Forelimb muscle (tissue), 1 donor: ENCODE measurements at places on chromosomes 7 and 10. TPM values are rescaled to one million over a fixed set of nuclear protein-coding genes. Genes with fewer than 3 reads are reported as not detected.

The TCAF2 gene
- 11.7 TPM for polyA plus RNA-seq

The CYP3A7 gene
- 0.24 TPM for polyA plus RNA-seq

The SCIN gene
- polyA plus RNA-seq: 0.34 TPM

The EN2 gene
- 0.71 TPM for polyA plus RNA-seq

DNA sequence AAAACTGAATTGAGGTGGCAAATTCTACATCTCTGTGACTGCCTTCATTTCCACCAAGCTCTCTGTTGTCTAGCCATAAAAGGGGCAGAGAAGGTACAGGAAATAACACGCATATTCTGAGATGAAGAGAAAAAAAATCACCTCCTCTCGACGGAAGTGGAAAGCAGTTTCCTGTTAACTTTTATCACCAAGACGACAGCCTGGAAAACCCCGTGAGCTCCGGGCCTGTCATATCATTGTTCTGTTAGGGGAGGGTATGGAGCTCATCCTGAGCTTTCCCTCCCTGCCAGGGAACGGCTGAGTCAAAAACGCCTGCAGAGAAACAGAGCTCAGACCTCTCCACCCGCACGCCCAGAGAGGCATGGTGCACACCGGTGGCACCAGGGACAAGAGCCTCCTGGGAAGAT is 200.3 kb downstream of the PRPF18 start:
- no peak for DNase-seq

DNA sequence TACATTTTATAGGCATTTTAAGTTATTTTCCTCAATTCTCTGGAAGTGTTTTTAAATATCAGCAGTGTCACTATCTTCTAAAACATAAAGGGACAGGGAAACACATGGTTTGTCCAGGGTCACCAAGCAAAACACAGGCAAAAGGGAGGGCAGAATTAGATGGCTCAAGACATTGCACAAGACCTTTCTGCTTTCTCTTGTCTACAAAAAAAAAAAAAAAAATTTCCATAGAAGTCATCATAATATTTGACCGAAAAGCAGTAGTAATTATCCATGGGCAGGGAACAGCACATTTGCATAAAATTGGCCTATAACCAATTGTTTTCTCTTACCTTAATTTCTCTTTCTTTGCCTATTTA is 703.1 kb upstream of the FZD8 start:
- DNase-seq: no peak

GRCh38 chr10:60778971-60779796 is 906 bp downstream of the CDK1 start:
- DNase-seq: no peak

DNA sequence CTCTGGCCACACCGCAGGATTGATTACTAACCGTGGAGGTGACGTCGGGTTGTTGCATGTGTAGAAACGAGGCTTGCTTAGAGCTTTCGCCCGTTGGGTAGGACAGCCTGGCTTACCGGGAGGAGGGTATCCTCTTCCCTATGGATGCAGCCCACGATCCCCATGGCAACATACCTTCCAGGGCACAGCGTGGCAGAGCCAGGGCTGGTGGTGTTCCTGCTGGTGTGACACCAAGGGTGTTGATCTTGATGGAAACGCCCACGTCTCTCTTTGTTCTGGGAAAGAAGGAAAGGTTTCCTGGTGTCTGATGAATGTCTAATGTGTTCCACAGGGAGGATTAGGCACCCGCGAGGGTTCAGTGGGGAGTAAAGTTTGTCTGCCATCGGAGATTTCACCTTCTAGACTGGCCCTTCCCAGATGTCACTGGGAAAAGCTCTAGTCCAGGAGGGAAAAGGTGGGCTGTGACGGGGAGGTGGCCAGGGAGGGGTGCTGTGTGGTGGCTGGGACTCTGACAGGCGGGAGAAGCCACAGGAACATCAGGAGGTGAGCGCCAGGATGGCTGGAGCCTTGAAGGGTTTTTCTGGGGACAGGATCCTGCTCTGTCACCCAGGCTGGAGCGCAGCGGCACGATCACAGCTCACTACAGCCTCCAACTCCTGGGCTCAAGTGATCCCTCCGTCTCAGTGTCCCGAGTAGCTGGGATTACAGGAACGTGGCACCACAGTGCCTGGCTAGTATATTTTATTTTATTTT is 102.1 kb downstream of the CUX1 start:
- no peak for DNase-seq

DNA sequence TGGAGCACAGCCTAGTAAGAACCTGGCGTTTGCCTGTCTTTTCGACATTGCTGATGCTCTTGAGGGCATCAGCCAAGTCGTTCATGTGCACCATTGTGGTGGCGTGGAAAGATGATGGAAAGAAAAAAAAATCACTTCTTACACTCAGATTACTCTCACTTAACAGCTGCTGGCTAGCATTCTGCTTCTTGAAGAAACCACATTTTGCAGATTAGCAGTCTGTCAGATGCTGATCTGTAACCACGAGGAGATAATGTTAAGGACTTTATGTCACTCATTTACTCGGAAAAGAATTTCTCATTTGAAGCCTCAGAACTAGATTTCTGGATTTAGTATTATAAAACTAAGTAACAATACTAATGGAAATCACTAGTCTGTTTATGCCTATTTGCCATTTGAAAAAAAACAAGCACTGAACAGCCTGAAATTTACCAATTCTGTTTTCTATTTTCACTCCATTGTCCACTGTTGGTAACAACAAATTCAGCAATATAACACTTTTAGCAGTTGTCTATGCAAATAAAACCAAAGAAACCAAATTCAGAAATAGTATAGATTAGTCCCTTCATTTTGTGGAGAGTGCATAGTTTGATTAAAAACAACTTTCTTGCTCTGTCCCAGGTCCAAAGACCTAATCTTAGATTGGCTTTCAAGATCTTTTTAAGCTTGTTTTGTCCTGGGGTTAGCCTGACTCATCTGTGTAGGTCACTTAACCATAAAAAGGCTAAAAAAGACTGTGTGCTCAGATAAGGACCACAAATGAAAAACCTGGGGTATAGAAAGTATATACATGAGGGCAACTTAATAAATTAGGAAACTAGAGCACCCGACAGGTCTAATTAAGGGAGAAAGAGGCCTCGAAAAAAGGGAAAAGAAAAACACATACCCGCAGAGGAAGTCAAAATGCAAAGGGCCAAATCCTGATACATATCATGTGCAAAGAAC is 67.5 kb downstream of the NT5C2 start:
- DNase-seq: no peak

DNA sequence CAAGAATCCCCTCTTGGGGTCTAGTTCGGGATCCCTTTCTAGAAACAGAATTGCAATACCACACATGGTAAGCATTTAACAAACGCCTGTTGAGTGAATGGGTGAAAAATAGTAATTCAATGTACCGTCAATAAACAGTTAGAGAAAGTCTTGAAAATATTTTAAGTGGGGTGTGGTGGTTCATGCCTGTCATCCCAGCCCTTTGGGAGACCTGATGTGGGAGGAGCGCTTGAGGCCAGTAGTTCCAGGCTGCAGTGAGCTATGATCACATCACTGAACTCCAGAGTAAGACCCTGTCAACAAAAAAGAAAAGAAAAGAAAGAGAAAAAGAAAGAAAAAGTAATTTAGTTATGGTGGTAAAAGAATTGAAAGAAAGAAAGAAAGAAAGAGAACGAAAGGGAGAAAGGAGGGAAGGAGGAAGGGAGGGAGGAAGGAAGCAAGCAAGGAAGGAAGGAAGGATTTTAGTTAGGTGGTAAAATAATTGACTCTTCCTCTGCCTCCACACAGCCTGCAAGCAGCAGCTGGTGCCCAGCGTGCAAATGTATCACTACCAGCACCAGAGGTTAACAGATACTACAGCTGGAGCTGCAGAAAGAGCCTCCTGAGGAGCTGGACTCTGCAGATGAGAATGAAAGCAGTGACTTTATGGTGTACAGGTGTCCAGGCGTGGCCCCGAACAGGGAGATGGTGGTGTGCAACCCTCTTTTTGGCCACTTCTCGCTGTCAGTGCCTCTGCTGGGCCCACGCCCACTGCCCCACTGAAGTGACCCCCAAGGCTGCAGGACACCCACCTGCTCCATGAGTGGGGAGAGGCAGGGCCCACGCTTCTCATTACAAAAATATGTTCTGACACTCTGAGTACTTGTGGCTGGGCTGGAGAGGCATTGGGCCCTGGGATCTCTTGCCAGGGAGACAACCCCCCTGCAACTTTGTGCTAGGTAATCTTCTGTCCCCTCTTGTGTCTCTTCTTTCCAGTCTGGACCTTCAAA is 135.4 kb downstream of the BAMBI start:
- DNase-seq: no peak

DNA sequence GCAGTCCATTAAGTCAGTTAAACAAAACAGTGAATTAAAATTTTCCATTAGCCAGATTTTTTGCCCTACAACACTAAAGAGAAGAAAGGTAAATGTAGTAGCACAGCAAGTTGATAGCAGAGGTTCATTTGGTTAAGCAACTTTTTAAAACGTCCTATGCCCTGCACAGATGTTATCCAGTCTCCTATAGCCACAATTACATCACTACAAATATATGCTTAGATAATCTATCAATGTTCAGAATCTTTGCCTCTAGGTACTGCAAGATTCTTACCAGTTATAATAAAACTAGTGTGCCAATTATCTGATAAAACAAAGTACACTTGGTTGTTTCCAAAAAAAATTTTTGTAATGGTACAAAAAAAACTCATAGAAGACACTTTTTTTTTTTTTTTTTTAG is 175.5 kb upstream of the MYO3A start:
- no peak for DNase-seq
